Stimulated activated CD4-positive, alpha-beta T cell treated with anti-CD3 and anti-CD28 coated beads, Interleukin-4, amount 100 ng/mL, for 1 hour (primary cell): ENCODE measurements at places on chromosomes 2 and 18.

DNA sequence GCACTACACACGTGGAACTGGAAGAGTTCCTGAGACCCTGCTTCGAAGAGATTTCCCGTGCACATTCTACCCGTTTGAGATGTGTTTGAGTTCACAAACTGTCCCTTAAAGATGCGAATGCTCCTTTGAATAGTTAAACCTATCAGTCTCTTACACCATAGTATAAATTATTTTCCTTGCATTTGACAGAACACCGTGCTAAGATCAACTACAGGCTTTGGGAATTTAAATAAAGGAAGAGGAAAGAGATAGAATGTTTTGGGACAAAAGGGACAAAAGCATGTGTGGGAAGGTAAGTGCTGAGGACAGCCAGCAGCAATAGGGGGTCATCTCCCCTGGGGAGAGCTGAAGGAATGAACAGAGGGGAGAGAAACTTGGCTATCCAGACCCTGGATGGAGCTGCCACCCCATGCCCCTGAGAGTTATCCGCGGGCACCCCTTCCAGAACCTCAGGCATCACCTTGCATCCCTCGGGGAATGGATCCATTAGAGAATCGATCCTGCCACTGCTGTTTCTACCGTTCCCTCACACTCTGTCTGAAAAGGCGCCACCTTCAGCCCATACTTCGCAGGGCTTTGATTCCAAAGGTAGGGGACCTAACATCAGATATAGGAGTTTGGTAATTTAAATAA, 888 bp upstream of the ADCY3 start:
- no peak for DNase-seq

GRCh38 chr18:67117804-67118203, 398.7 kb downstream of the DSEL start:
- no peak for DNase-seq

- peak; percentile 68 for DNase-seq
These were observed 48.2 kb upstream of the MAP3K20 start for GRCh38 chr2:173027181-173028128.

- no peak for DNase-seq
These were observed 67.6 kb downstream of the CRIM1 start for GRCh38 chr2:36423172-36423571.

GRCh38 chr18:46581648-46582047, 75.4 kb downstream of the LOXHD1 start:
- DNase-seq, result no peak

- no peak for DNase-seq
These were observed 3.8 kb upstream of the OSR1 start for GRCh38 chr2:19362094-19362754.
